Memory B cell (primary cell): ENCODE measurements at places on chromosomes 6 and 20.

DNA sequence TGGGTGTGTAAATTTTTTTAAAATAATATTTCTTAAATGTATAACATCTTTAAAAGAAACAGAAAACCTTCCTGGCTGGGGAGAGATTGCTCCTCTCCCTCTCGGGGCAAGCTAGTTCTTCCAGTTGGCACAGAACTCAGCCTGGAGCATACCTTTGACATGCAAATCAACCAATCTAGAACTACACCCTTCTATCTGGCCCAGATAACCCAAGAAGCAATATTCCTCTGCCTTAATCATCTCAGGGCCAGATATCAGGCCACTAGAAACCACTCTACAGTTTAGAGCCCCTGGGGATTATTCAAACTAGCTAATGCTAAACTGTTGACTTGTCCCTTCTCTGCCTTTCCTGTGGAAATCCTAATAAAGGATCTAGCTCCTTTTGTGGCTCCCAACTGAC lies 33.9 kb downstream of the CYP39A1 start:
- no peak for DNase-seq

GRCh38 chr6:169590376-169590939 lies 111.4 kb downstream of the WDR27 start:
- no peak for DNase-seq

- DNase-seq: no peak
Observed at GRCh38 chr6:26556263-26557070, 18.3 kb downstream of the HMGN4 start.

DNA sequence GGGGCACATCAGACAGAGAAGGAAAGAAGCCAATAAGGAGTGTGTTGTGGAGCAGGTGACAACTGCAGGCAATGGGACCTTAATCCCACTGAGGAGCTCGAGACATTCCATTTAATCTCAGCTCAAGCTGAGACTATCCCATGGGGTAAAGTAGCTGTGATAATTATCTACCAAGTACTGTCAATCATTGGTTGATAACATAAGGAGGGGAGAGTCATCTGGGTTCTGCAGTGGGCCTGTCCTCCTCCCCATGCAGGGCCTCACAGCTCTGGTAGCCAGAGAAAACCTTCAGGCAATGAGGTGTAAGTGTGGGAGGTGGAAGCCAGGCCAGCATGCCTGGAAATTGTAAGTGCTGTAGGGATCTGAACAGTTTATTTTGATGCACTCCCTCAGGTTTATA lies 375.0 kb upstream of the ARID1B start:
- no peak for DNase-seq

GRCh38 chr6:132354517-132355167 lies 46.6 kb downstream of the MOXD1 start:
- peak; percentile 87 for DNase-seq

DNA sequence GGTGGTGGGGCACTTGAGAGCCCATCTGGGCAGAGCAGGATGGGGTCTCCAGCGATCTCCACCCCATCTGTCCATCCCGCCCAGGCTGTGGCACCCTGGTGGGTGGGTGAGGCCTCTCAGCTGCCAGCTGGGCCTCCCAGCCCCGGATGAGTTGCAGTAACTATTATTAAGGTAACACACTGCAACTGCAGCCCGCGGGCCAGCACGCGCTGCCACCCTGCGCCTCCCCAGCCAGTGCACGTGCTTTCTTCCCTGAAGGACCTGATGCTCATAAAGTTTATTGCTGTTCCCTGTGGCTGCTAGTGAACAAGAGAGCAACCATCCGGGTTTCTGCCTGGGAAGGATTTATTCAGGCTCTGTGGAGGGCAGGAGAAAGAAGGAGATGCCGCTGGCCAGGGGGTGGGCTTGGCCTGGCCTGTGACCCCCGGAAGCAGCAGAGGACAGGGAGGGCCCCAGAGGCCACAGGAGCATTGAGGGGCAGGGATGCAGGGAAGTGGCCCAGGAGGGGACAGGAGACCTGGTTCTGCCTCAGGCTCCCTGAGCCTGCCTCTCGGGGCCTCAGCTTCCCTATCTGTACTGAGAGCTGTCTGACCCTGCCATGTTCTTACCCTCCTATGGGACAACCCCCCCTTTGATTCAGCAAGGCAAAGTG lies 1.7 kb downstream of the IP6K3 start:
- DNase-seq: no peak

GRCh38 chr6:18090349-18090786 lies 32.1 kb downstream of the NHLRC1 start:
- no peak for DNase-seq

GRCh38 chr6:144999127-144999526 lies 714.0 kb downstream of the UTRN start:
- DNase-seq: no peak

- DNase-seq: no peak
Observed at GRCh38 chr20:10603378-10603777, 70.4 kb downstream of the JAG1 start.
